Left ventricle myocardium superior (tissue), 1 donor: ENCODE measurements at places on chromosomes 6 and 20. TPM values are rescaled to one million over a fixed set of nuclear protein-coding genes. Genes with fewer than 3 reads are reported as not detected.
A peak's percentile ranks its signal among the peaks of the same experiment; 100 is the strongest.

DNA sequence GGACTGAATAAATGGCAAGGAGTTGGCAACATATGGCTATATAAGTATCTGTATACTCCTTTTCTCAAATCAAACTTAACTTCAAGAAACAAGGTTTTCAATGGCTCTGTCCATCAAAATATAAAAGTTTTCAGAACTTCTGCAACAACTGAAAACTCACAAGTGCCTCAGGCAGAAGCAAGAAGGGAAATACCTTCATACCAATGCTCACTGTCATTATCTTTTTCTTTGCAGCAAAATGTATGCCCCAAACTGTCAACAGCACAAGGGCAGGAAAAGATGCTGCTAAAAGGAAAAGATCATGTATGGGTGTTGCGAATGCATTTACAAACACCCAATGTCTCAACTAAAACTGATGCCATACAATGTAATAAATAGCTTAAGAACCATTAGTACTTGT lies 45.9 kb downstream of the PTPRK start:
- DNase-seq = no peak

DNA sequence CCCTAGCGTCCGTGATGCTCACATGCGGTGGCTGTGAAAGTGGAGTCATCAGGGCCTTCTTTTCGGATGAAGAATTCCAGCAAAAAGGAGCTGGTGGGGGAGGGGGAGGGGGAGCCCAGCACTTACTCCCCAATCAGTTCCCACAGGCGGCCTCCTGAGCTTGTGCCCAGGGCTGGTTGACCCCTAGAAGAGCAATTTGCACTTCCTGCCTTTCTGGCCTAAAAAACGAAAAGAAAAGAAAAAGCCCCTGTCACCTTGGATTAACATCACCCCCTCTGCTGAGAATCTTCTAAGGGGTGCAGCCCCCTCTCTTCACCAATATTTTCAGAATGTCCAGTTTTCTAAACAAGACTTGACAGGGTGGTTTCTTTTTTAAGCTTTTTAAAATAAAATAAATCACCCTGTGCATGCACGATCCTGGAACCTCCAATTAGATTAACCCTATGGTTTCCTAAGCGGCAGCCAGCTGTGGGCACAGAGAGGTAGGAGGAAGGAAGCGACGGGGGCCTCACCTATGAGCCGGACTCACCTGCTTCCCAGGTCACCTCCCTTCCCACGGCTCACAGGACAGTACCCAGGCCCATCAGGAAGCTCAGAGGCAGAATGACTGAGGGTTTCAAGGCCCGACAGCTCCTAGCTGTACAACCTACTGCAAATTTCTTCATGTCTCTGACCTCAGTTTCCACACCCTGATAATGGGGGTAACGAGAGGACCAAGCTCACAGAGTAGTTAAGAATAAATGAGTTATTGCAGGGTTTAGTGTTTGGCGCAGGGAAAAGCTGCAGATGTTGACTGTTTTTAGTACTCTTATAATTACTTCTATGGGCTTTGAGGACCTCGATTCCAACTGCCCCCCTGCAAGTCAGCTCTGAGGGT lies 10.5 kb upstream of the TGM2 start:
- DNase-seq = no peak

DNA sequence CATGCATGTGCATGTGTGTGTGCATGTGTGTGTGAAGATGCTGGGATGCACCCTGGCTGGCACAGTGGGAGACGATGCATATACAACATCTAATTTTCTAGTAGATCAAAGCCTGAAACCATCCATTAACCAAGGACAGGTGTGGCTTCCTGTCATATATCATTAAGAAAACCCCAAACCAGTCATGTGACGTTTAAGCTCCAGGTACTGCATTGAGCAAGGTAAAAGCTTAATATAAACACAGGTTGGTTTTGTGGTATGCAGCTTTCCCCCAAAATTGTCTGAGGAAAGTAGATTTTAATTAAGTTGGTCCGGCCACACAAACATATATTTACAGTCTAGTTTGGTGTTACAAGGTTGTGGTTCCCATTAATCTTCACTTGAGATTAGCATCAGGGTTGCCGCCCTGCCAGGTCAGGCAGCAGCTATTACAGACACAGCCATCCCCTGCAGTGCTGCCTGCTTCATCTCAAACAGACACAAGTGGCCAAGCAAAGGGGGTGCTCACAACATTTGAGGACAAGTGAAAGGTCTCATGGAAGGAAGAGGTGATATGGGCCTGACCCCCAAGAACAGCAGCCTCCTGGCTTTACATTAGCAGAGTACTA lies 48.6 kb upstream of the NAA20 start:
- DNase-seq = no peak

GRCh38 chr6:31272836-31273626 lies 1.1 kb upstream of the HLA-C start:
- peak; percentile 30 for DNase-seq

DNA sequence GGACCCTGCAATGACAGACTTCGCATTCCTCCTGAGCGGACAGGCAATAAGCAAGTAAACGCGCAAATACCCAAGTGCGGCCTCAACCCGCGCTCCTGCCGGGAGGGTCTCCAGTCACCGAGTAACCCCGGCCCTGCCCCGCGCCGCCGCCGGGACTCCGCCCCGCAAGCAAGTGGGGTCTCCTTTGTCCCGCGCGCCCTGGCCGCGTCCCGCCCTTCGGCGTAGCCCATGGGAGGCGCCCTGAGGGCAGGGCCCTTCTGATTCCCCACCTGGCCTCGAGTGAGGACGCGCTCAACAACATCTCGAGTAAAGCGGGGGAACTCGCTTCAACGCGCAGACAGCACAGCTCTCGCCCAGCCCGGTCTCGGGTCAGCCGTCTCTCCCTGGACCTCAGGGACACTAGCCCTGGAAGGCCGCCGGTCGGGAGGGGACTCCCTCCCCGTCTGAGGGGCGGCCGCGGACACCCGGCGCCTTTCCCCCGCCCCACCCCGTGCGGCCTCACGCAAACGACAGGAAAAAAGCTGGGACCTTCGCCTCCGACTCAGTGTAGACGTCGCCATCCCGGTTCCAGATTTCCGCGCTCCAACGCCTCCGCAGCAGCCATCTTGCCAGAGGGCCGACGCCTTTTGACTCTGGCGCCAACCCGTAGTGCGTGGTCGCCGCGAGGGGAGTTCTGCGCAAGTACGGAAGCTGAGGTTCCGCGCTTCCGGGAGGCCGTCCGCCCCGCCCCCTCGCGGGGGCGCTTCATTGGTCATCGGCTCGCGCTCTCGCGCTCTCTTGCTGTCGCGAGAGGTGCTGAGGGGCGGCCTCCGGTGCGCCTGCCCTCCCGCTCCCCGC lies 461 bp upstream of the GID8 start:
- peak; percentile 99 for DNase-seq

DNA sequence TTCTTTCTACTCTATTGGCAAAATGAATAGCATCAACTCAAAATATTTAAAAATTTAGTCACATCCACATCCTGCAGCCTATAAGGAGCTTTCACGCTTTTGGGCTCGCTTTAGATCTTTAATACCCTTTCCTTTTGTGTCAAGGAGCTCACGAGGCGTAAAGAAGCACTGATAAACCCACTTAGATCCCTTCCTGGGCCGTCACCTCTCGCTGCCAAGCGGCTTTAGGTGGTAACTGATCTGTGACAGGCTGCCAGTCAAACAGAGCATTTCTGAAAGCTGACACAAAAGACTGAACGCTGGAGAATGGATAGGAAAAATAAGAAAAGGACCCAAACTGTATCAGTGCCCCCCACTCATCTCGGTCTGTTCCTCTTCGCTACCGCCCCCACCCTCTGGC lies 385.7 kb upstream of the MMS22L start:
- DNase-seq = peak; percentile 27

DNA sequence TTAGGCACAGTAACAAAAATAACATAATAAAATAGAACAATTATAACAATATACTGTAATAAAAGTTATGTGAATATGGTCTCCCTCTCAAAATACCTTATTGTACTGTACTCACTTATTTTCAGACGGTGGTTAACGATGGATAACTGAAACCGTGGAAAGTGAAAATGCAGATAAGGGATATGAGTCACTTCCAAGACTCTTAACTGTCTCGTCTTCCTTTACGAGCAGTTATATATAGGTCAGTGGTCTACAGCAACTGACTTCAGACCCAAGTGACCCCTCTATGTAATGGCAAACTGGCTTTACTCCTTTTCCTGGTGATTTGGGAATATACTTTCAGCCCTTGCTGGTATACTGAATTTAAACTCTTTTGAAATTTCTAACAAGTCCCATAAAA lies 261.4 kb downstream of the SLC35F1 start:
- DNase-seq = no peak

GRCh38 chr6:45260696-45261095 lies 67.4 kb upstream of the RUNX2 start:
- DNase-seq = no peak

OPRM1 gene
- total RNA-seq = not detected

ECT2L gene
- total RNA-seq = 0.37 TPM
